ENCODE measurements at places on chromosomes 5 and 9.
A peak's percentile ranks its signal among the peaks of the same experiment; 100 is the strongest.

GRCh38 chr9:72667181-72667580 lies 145.8 kb downstream of the TMC1 start:
- DNase-seq, result no peak

- DNase-seq, result no peak
Measured at GRCh38 chr9:83367326-83367725, 170.9 kb downstream of the FRMD3 start.

GRCh38 chr5:9922719-9923118 lies 292.6 kb upstream of the TAS2R1 start:
- no peak for DNase-seq

DNA sequence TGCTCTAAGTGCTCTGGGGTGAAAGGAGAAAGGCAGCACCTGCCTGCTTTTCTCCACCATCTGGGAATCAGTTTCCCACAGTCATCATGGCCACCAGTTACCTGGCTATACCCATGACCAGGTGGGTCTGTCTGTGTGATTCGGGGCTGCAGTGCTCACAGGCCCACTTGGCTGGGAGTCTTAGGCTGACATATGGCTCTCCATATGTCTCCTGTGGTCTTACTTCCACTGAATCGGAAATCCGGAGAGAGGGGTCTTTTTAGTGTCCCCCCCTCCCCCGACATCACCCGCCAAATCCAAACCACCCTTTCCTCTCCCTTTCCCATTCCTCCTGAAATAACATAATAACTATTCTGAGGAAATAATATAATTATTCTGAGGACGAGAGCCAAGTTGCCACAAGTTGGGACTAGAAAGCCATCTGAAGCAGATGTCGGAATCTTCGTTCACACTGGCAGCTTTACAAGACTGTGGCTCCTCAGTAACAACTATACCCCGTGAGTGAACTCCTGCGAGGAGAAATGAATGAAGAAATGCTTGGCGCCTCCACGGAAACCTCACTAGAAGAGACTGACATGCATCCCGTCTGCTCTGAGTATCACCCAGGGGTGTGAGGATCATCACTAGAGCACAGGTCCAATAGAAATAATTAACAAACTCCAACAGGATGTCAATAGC lies 143.4 kb downstream of the MYO10 start:
- no peak for DNase-seq

DNA sequence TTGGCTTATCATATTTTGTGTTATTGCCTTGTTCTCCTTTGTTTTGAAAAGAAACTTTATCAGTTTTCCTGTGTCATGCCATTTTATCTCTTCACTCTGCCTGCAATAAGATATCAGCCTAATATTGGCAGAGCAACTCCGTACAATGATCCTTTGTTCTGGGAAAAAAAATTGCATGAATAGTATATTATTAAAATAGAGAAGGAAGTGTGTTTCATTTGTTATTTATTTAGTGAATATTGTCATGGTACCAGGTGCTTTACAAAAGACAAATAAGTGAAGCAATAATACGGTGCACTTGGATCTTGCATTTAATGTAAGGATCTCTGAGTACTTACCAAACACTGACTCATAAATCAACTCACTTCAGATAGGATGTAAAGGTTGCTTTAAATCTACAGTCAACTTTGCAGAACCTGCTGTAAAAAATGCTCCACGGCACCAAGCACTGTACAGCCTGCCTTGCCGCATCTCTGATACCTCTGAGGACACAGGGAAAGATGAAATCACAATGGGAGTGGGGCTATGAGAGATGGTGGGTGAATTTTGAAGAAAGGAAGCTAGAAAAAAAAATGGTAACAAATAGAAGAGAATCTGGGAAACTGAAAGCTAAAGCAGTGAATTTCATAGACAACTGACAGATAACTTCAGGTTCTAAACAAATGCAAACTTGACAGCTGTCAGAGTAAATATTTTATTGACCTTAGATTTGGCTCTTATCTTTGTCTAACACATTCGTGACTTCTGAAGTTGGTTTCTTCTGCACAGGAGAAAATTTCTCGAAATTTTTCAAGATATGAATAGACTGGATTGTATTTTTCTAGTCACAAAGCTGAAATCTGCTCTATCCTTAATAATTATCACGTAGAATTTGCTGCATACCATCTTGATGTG lies 232.1 kb downstream of the ENC1 start:
- DNase-seq, result no peak

DNA sequence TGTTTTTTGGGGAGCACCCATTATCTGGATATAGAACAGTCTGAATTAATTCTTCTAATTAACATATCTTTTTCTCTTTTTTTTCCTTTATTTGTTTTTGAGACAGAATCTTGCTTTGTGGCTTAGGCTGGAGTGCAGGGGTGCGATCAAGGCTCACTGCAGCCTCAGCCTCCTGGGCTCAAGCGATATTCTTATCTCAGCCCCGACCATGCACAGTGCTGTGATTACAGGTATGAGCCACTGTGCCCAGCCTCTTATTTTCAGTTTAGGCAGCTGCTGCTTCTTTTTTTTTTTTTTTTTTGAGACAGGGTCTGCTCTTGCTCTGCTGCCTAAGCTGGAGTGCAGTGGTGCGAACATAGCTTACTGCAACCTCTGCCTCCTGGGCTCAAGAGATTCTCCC lies 20.2 kb downstream of the UBE2R2 start:
- DNase-seq, result no peak

GRCh38 chr5:40437452-40437861 lies 242.3 kb upstream of the PTGER4 start:
- DNase-seq, result peak; percentile 86

- no peak for DNase-seq
Measured at GRCh38 chr5:91225848-91226686, 157.1 kb downstream of the ARRDC3 start.

GRCh38 chr5:137935190-137935589 lies 45.9 kb downstream of the PKD2L2 start:
- no peak for DNase-seq

GRCh38 chr5:171419688-171420430 lies 412 bp downstream of the FGF18 start:
- DNase-seq, result peak; percentile 43

DNA sequence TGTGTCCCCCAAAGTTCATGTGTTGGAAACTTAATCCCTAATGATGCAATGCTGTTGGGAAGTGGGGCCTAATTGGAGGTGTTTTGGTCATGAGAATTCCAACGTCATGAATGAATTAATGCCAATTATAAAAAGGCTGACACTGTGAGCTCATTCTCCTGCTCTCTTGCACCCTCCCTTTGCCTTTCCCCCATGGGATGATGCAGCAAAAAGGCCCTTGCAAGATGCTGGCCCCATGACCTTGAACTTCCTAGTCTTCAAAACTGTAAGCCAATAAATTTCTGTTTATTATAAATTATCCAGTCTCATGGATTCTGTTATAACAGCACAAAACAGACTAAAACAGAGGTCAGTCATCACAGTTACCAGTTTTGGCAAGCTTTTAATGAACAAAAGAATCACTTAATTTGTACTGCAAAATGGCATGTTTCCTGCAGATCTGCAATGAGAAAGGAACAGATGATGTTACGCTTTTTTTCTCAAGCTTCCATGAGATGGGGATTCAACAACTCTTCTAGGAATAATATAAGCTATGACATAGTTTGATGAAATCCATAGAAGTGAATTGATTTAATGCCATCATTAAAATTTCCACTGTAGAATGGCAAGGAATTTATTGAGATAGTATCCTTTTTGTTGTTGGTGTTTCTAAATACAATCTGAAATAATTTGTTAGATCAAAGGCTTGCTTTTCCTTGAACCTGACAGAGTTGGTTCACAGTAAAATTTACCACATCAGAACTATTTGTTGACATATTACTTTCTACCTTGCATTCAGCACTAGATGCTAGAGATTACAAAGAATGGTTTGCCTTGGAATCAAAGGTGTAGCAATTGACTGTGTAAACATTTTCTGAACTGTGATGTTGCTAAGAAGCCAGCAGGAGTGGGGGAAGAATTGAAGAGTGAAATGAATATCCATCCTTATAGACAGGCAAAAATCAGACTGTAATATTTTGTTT lies 29.3 kb upstream of the RFK start:
- DNase-seq, result no peak

GRCh38 chr9:129380961-129381401 lies 202.9 kb upstream of the IER5L start:
- DNase-seq, result no peak

- DNase-seq, result no peak
Measured at GRCh38 chr9:18922161-18922885, 110.7 kb downstream of the SAXO1 start.

- DNase-seq, result no peak
Measured at GRCh38 chr5:154475591-154476353, 2.3 kb downstream of the HAND1 start.

DNA sequence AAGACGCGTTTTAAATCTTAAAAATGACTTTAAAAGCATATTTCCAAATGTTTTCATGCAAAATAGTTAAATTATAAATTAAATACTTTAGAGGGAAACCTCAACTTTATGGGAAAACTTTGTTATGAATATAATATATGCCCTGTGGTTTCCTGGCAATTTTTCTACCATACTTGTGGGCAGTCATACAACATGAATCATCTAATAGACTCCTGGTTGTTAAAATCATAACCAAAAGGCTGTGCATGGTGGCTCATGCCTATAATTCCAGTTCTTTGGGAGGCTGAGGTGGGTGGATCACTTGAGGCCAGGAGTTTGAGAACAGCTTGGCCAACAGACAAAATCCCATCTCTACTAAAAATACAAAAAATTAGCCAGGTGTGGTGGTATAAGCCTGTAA lies 18.2 kb downstream of the ATP10B start:
- no peak for DNase-seq

- DNase-seq, result no peak
Measured at GRCh38 chr9:77935974-77936373, 95.6 kb downstream of the GNAQ start.

DNA sequence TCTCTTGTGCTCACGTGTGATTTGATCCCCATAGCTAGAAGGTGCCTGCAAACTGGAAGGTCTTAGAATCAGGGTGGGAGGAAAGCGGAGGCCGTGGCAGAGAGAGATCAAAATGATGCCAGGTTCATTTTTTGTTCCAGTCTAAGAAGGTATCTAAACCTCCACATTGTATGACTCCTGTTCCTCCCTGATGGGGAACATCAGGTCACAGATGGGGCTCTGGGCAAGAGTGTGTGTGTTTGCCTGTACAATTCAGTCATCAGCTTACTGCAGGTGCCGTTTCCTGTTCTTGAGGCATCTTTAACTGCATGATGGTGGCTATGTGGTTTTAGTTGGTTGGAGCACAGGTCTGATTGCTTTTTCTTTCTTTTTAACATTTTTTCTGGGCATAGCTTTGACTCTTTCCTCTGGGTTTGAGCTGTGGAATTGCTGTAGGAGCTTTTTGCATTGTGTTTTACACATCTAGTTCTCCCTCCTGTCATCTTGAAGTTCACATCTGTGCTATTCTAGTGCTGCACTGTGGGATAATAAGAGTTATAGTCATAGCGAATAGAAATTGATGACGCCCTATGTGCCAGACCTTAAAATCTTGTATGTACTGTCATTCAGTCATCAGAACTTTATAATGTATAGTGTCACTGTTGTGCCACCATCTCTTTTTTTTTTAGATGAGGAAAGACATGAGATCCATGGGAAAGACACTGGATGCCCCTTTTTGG lies 30.8 kb downstream of the ARHGAP26 start:
- no peak for DNase-seq

- peak; percentile 67 for DNase-seq
Measured at GRCh38 chr5:173315495-173316338, 12.5 kb downstream of the STC2 start.

GRCh38 chr9:90956026-90956810 lies 154.6 kb downstream of the SYK start:
- peak; percentile 80 for DNase-seq

All from EL (cell line).